NAMALWA (cell line): ENCODE measurements at places on chromosomes 13 and 19.
A peak's percentile ranks its signal among the peaks of the same experiment; 100 is the strongest.

GRCh38 chr19:47794526-47794925 lies 9.8 kb downstream of the TPRX1 start:
- DNase-seq, result no peak

- DNase-seq, result no peak
Observed at GRCh38 chr13:97257800-97258799, 36.0 kb downstream of the MBNL2 start.

DNA sequence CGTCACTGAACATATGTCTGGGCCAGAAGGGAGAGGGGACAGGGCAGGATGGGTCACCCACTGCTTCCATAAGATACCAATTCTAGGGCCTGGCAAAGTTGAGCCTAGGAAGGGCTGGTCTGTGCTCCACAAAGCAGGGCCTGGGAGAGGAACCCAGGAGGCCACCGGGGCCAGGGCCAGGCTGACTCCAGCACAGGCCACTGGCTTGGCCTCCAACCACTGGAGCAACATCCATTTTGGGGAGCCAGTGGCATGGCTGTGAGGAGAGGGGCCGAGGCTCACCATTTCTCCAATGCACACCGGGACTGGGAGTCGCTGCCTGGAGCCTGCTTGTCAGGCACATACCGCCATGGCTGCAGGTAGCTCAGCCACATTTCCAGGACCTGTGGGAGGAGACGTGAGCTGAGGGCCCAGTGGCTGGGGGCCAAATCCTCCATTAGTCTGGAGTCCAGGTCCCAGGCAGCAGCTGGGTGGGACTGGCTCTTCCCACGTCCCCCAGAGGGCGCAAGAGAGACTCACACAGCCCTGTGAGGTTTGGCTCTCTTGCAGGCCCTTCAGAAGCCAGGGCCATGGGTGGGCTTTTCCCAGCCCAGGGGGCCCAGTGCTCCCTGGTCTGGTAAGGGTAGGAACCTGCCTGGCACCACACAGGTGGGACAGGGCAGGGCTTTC lies 27.7 kb downstream of the TUBA3C start:
- peak; percentile 51 for DNase-seq

DNA sequence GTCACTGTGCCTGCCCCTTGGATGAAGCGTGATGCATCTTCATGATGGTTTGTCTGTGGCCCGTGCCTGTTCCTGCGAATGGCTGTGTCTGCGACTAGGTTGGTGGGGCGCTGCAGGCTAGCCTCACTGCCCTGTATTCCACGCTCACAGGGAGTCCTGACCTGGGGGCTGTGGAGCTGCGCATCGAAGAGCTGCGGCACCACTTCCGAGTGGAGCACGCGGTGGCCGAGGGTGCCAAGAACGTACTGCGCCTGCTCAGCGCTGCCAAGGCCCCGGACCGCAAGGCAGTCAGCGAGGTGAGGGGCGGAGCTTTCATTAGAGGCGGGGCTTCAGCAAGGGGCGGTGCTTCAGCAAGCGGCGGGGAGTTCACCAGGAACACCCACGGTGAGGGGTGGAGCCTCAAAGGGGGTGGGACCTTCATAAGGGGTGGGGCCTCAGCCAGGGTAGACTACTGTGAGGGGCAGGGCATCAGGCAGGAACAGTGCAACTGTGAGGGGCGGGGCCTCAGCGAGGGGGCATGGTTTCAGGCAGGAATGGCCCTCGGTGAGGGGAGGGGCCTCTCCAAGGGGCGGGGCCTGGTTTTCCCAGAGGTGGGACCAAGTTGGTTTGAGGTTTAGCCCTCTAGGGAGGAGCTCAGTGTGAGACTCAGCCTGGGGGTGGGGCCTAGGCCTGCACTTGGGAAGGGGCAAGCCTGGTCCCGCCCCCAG lies 17.2 kb downstream of the PKN1 start:
- DNase-seq, result peak; percentile 96

DNA sequence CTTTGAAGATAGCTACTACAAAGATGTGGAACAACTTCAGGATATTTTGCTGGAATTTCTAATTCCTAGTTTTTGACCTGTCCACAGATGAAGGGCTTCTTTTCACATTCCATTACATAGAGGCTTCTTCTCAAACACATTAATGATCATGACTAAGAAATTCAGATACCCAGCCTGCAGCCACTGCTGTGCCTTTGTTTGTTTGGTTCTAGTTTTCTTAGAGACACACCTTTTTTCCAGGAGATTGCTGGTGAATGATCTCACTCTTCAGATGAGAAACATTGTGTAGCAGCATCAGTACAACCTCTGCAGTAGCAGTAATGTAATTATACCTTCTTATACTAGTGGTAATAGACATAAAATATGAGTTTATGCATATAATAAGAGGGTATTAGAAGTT lies 5.0 kb downstream of the TDRD3 start:
- DNase-seq, result no peak

- DNase-seq, result no peak
Observed at GRCh38 chr13:27569405-27569804, 50.9 kb downstream of the LNX2 start.

- DNase-seq, result no peak
Observed at GRCh38 chr13:31090096-31090495, 71.6 kb downstream of the HSPH1 start.

DNA sequence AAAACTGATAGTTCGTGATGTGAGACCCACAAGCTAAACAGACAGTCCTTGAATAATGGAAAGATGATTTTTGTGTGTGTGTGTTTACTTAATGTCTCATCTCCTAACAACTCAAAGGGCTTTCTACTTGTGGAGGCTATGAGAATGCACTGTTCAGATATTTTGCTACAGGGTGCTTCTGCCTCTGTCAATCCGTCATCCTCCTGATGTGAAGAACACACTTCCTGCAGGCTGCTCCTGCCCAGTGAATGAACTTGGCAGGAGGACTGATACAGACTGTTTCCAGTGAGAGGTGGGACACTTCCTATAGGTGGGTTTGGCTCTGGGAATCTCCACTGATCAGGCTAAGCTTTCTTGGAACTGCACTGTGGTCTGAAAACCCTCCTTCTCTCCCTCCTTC lies 168.4 kb upstream of the STARD13 start:
- no peak for DNase-seq

GRCh38 chr13:47997384-47997783 lies 3.7 kb downstream of the SUCLA2 start:
- DNase-seq, result no peak

GRCh38 chr13:100176801-100177400 lies 88.0 kb downstream of the PCCA start:
- DNase-seq, result no peak

DNA sequence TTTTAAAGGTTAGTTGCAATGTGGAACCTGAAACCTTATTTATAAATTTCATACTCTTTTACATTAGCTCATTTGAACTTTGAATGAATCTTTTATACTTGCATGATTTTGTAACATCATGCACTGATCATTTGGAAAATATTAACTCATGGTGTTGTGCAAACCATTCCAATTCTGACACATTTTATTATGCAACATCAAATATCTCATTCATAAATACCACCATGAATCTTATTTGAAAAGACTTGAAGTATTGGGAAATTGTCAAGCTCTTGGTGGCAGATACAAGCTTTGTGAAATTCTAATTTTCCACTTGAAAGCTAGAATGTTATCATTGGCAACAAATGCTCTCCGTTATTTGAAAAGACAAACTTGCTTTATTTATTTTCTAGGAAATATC lies 379.9 kb upstream of the PCDH20 start:
- no peak for DNase-seq

DNA sequence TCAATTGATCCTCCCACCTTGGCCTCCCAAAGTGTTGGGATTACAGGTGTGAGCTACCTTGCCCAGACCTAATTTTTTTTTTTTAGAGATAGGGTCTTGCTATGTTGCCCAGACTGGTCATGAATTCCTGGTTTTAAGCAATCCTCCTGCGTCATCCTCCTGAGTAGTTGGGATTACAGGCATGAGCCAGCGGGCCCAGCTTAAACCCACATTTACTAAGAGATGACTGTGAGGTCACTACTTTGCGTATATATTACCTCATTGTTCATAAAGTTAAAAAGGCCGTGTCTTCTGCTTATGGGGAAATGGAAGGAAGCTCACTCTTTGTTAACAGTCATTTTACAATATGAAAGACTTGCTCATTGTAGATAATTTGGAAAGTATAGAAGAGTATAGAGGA lies 39.6 kb upstream of the C1QTNF9 start:
- DNase-seq, result no peak

DNA sequence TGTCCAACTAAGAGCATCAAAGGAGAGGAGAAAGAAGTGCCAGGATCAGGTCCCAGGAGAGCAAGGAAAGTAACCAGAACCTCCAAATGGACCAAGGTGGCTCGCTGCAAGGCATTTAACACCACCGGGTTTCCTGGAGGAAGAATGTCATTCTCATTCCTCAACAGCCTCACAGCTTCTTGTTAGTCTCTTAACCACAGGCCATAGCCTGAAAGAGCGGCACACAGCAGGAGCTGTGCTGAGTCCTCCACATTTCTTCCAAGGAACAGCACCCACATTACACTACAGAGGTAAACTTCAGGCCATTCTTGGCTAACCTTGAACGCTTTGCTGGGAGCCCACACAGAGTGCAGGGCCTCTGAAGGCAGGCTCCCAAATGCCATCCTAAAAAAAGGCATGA lies 23.6 kb downstream of the DOCK9 start:
- DNase-seq, result no peak

- no peak for DNase-seq
Observed at GRCh38 chr13:67099494-67099893, 130.6 kb downstream of the PCDH9 start.

- DNase-seq, result no peak
Observed at GRCh38 chr13:38767506-38768265, 80.8 kb downstream of the FREM2 start.

DNA sequence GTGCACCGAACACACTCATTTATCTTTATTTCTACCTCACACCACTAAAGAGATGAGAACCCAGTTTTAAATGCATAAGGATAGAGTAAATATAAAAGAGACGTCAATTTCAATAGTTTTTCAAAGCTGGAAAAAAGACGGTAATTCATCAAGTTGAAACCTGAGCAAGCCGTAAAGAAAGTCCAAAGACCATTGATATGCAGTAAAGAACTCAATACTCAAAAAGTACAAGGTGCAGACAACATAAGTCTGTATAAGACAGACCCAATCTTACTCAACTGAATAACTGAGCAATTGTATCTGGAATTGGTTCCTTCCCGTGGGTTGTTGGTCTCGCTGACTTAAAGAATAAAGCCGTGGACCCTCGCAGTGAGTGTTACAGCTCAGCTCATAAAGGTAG lies 82.1 kb downstream of the SERP2 start:
- DNase-seq, result no peak

DNA sequence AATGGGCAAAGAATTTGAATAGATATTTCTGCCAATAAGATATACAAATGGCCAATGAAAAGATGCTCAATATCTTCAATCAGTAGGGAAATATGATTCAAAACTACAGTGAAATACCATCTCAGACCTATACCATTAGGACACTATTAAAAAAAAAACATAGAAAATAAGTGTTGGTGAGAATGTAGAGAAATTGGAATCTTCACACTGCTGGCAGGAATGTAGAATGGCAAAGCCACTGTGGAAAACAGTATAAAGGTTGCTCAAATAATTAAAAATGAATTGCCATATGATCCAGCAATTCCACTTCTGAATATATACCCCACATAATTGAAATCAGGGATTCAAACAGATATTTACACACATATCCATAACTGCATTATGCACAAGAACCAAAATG lies 88.1 kb upstream of the STARD13 start:
- DNase-seq, result no peak

DNA sequence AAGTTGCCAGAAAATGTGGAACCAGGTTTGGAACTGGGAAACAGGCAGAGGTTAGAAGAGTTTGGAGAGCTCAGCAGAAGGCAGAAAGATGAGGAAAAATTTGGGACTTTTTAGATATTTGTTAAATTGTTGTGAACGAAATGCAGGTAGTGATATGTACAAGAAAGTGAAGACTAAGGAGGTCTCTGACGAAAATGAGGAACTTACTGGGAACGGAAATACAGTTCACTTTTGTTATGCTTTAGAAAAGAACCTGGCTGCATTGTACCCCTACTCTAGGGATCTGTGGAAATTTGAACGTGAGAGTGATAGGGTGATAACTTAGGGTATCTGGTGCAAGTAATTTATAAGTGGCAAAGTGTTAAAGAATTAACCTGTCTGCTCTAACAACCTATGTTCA lies 632.4 kb downstream of the SLITRK5 start:
- DNase-seq, result no peak

DNA sequence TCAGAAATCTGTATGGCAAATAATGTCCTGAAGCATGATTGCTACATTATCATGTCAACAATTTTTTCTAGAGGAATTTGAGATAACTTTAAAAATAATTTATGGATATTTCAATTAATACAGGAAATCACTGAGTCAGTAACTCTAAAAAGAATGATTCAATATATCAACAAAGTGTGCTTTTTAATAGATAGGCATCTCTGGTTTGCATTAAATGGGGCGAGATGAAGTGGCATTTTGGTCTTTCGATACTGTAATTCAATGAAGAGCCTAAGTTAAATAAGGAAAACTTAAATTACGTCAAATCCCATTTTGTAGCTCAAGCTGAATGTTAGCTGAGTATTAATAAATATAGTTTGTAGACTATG lies 342.8 kb downstream of the DACH1 start:
- DNase-seq, result no peak

GRCh38 chr13:108494991-108495645 lies 134.3 kb upstream of the MYO16 start:
- DNase-seq, result no peak

DNA sequence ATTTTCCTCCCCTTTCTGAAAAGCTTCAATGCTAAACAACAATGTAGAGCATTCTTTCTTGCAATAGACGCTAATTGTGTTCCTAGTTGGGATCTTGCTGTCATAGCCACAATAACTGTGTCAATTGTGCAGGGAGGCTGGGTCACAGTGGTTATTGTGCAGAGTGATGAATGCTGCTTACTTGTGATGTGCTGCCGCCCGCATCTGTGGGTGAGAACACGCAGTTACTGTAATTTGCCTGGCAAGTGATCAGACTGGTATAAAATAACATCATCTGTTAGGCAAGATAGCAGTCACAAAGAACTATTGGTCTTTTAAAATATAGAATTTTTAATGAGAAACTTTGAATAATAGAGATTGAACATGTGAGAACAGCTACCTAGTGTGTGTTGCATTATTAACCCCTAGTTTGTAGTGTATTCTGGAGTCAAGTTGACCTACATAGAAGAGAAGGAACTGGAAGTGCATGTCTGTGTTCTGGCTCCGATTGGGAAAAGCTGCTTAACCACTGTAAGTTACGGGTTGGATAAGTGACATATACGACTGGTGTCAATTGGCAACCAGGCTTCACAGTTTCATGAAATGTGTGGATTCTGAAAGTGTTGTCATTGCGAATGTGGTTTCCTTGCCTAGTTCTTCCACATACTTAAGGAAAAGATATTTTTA lies 43.6 kb downstream of the SLAIN1 start:
- DNase-seq, result no peak

GRCh38 chr13:60417734-60418133 lies 20.7 kb downstream of the TDRD3 start:
- no peak for DNase-seq

GRCh38 chr19:35195830-35196229 lies 32.7 kb downstream of the FAM187B start:
- no peak for DNase-seq

DNA sequence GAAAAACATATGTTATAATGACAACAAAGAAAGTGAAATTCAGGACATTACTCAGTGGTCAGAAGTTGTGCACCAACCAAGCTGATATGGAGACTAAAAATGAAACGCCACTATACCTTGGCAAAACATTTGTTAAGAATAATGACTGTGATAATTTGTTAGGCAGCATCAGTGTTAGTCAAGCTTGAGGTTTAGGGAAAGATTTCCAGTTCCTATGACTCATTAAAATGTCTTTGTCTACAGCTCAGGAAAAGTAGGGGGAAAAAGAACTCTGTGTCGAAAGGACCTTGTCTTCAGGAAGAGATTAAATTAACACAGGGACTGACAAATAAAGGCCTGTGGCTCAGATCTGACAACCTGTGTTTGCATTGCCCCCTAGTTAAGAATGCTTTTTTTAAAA lies 764.1 kb upstream of the SLITRK6 start:
- DNase-seq, result no peak
